ENCODE measurements at places on chromosomes 5 and 9. TPM values are rescaled to one million over a fixed set of nuclear protein-coding genes. Genes with fewer than 3 reads are reported as not detected.

GRCh38 chr5:133391354-133392136 lies 220.8 kb downstream of the FSTL4 start:
- H3K4me3 ChIP-seq = no peak overlapping the region
- H3K36me3 ChIP-seq = no peaks in the 10 kb centered on the region
- H3K27me3 ChIP-seq = peaks cover 3% of the 10 kb centered on the region
- no peak for DNase-seq
- no peak overlapping the region for H3K27ac ChIP-seq
- H3K4me1 ChIP-seq = no peaks in the 10 kb centered on the region

DNA sequence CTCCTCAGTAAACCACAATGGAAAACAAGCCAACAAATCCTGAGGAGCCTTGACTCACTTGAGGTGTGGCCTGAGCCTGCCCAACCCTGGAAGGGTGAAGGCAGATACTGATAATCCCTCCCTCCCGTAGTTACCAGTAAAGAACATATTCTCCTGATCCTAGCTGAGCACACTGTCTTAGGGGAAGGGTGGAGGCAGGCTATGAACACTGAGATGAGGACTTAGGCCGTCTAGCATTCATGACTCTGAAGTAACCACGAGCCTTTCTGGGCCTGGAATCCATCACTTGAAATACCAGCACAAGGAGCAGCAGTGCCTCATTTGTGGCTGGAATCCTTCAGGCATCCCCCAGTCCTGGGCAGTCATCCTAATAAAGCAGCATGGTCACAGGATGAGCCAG lies 124.5 kb upstream of the PRLR start:
- H3K4me3 ChIP-seq = no peak overlapping the region
- H3K27ac ChIP-seq = no peak overlapping the region
- no peaks in the 10 kb centered on the region for H3K4me1 ChIP-seq
- no peaks in the 10 kb centered on the region for H3K36me3 ChIP-seq
- H3K27me3 ChIP-seq = no peaks in the 10 kb centered on the region

GRCh38 chr5:1832511-1833250 lies 31.5 kb downstream of the NDUFS6 start:
- no peaks in the 10 kb centered on the region for H3K4me1 ChIP-seq
- DNase-seq = no peak
- no peak overlapping the region for H3K4me3 ChIP-seq
- no peak overlapping the region for H3K27ac ChIP-seq

GRCh38 chr9:125153712-125154367 lies 10.5 kb upstream of the SCAI start:
- H3K27me3 ChIP-seq = no peaks in the 10 kb centered on the region
- no peak overlapping the region for H3K4me3 ChIP-seq
- H3K4me1 ChIP-seq = no peaks in the 10 kb centered on the region
- no peak overlapping the region for H3K27ac ChIP-seq
- no peak for DNase-seq

- H3K36me3 ChIP-seq = peaks cover 11% of the 10 kb centered on the region
- peaks cover 30% of the 10 kb centered on the region for H3K4me1 ChIP-seq
- H3K27ac ChIP-seq = no peak overlapping the region
- H3K4me3 ChIP-seq = no peak overlapping the region
- DNase-seq = no peak
Measured at GRCh38 chr9:92709240-92709639, 39.3 kb upstream of the IPPK start.

GRCh38 chr9:123225995-123226394 lies 42.4 kb downstream of the STRBP start:
- peaks cover 13% of the 10 kb centered on the region for H3K4me1 ChIP-seq
- H3K36me3 ChIP-seq = no peaks in the 10 kb centered on the region
- DNase-seq = no peak
- H3K27ac ChIP-seq = no peak overlapping the region
- H3K4me3 ChIP-seq = no peak overlapping the region
- no peaks in the 10 kb centered on the region for H3K27me3 ChIP-seq

GRCh38 chr5:4254736-4255135 lies 659.1 kb downstream of the IRX1 start:
- no peaks in the 10 kb centered on the region for H3K27me3 ChIP-seq
- no peak overlapping the region for H3K27ac ChIP-seq
- DNase-seq = no peak
- no peak overlapping the region for H3K4me3 ChIP-seq

DNA sequence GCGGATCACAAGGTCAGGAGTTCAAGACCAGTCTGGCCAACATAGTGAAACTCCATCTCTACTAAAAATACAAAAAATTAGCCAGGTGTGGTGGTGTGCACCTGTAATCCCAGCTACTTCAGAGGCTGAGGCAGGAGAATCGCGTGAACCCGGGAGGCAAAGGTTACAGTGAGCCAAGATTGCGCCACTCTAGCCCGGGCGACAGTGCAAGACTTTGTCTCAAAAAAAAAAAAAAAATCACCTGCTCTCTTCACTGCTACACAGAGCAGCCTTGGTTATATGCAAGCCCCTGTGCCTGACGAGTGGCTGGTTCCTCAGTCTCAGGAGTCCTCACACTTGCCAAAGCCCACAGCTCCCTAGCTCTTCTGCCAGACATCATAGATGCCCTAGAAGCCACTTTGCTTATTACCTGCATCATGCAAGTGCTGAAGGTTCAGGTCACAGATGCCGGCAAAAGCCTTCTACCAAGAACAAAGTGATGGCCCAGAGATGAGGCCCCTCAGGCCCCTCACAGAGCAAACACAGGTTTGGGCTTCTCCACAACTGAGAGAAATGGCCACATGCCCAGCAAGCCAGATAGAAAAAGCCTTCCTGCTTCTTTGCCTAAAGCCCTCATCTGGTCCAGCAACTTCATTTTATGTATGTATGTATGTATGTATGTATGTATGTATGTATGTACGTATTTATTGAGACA lies 176.4 kb downstream of the AUH start:
- no peak for DNase-seq
- no peaks in the 10 kb centered on the region for H3K27me3 ChIP-seq
- H3K4me3 ChIP-seq = no peak overlapping the region
- no peaks in the 10 kb centered on the region for H3K36me3 ChIP-seq
- H3K27ac ChIP-seq = no peak overlapping the region

GRCh38 chr9:121773286-121773953 lies 122.0 kb downstream of the DAB2IP start:
- no peaks in the 10 kb centered on the region for H3K36me3 ChIP-seq
- DNase-seq = no peak
- no peaks in the 10 kb centered on the region for H3K27me3 ChIP-seq
- no peak overlapping the region for H3K27ac ChIP-seq
- H3K4me1 ChIP-seq = no peaks in the 10 kb centered on the region
- H3K4me3 ChIP-seq = no peak overlapping the region

GRCh38 chr5:96226941-96227552 lies 206.0 kb downstream of the PCSK1 start:
- no peaks in the 10 kb centered on the region for H3K27me3 ChIP-seq
- no peak overlapping the region for H3K27ac ChIP-seq
- no peaks in the 10 kb centered on the region for H3K4me1 ChIP-seq
- no peaks in the 10 kb centered on the region for H3K36me3 ChIP-seq
- H3K4me3 ChIP-seq = no peak overlapping the region

DNA sequence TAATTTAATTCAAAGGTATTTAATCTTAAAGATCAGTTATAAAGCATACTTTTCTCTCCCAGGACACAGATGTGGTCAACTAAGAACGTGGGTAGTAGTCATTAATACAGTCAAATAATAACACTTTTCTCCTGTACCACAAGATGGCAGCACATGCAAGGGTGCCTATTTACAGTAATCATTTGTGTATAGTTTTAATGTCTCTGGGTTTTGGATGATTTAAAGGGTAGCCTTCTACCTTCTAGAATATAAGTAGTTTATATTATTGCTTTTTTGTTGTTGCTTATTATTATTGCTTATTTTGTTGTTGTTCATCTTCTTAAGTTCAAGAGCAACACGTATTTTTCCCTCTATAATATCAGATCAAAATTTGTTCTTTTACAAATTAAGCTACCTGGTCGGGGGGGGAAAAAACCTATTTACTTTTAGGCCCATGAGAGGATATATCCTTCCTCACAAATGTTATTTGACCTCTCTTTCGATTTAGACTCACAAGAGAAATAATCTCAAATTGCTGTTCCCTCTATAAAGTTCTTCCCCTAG lies 59.6 kb upstream of the SLC27A6 start:
- peak; percentile 37 for DNase-seq
- no peaks in the 10 kb centered on the region for H3K4me1 ChIP-seq
- H3K27ac ChIP-seq = no peak overlapping the region
- no peaks in the 10 kb centered on the region for H3K36me3 ChIP-seq

- H3K36me3 ChIP-seq = no peaks in the 10 kb centered on the region
- no peak for DNase-seq
- H3K27me3 ChIP-seq = no peaks in the 10 kb centered on the region
- no peak overlapping the region for H3K4me3 ChIP-seq
- H3K27ac ChIP-seq = no peak overlapping the region
Measured at GRCh38 chr9:126421567-126422428, 95.2 kb downstream of the MVB12B start.

The TAF11L5 gene
- polyA plus RNA-seq = not detected

The CDX1 gene
- not detected for polyA plus RNA-seq

The PCDHA12 gene
- polyA plus RNA-seq = not detected

The ARL14EPL gene
- polyA plus RNA-seq = not detected

The KDM3B gene
- 16.7 TPM for polyA plus RNA-seq

The VAV2 gene
- 0.26 TPM for polyA plus RNA-seq

The SLC28A3 gene
- polyA plus RNA-seq = not detected

The WDR38 gene
- not detected for polyA plus RNA-seq

The CAMK2A gene
- polyA plus RNA-seq = not detected

All from CD4-positive, alpha-beta memory T cell (primary cell).